Activated effector memory CD4-positive, alpha-beta T cell treated with Interleukin-2 at 50 U/mL for 16 hours (primary cell): ENCODE measurements at places on chromosomes 7 and 10.

DNA sequence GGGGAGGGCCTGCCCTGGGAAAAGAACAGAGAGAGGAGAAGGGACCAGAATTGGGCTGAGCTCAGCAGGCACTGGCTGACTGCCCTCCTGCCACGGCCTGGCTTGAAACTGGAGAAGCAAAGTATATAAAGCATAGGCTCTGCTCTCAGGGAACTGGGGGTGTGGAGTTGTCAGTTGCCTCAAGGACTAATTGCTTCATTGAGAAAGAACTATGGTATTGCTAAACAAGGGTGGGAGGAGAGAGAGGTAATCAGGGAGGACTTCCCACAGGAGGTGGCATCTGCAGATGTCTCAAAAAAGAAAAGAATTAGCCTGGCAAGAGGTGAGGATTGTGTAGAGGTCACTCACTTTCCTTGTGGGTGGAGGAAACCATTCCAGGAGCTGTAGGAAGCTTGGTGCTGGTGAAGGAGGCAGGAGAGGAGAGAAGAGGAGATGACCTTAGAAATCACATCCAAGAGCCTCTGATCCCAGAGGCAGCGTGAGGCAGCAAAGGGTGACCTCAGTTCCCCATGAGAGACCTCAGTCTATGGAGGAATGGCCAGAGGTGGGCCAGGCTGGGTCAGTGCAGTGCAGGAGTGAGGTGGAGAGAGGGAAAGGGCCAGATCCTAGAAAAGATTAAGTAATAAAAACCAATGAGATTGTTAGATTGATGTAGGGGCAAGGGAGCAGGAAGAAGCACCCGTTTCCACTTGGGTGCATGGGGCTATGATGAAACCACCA is 2.4 kb downstream of the PILRB start:
- DNase-seq: no peak

GRCh38 chr10:70167246-70167645 is 3.1 kb downstream of the SAR1A start:
- DNase-seq: no peak

DNA sequence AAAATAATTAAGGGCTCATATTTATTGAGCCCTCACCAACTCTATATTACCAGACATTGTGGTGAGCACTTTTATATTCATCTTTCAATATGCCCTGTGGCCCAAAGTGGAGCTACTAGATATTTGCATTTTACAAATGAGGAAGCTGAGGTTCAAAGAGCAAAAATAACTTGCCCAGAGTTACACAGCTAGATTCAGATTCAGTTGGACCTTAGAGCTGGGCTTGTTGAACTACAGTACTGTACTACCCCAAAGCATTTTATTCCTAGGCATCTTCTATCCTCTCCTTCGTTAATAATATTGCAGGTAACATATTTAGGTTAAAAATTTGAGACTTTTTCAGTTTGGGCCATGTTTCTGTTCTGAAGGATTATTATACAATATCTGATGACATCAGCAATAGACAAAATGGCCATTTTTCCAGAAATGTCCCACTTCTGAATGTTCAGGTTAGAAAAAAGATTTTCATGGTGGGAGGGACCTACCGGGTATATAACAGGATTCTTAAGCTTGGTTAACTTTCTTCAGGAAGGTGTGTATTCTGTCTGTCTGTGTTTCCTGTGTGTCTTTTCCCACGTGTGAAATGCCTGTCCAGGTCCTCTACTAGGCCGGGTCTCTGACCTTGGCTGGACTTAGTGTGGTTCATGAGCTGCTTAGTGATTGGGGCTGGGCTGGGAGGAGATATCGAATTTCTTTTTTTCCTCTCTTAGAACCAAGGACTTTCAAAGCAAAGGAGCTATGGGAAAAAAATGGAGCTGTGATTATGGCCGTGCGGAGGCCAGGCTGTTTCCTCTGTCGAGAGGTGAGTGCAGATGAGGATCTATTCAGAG is 13.6 kb downstream of the PRXL2A start:
- DNase-seq: no peak

DNA sequence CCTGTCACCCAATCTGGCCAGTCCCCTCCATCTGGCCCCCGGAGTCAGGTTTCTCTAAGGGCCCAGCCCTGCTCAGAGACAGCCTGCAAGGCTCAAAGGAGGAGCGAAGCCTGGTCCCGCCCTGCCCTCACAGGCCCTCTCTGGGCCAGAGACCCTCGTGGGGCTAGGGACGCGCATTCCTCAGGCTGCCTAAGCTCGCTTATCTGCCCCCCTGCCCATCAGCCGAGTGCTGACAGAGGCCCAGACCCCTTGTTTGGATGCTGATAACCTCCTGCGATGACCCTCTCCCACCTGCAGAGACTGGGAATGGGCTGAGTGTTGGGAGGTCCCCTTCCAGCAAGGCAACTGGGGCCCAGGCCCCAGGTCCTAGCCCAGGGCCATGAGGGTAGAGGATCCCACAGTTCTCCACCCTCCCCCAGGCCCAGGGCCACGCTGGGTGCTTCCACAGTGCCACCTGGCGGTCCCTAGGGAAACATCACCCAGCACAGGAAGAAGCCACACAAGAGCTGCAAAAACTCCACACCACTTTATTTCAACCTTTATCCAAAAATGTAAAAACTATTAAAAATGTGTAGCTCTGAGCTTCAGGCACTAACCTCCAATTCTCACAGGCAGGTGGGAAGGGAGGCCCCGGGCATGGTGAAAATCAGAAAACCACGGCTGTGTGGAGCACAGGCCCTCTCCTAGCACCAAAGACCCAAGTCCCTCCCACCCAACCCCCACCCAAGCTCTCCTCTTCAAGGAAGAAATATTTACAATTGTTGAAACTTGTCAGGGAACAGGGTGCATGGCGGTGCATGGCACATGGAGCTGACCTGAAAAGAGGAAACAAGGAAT is 2.2 kb downstream of the NPM3 start:
- DNase-seq: peak; percentile 56

DNA sequence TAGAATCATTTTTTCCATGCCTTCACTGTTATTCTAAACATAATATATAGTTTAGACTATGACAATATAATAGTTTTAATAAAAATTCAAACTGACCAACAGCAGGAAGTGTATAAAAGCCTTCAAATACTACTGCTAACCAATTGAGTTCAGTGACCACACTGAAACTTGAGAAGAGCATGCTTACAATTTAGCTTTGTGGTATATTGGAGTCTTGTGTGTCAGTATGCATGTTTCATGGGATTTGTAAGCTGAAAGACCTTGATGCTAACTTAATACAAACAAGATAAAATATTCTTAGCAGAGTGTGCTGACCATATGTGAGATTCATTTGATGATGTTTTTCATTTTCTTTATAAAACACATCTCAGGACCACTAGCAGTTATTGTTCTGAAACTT is 395.5 kb downstream of the SUGCT start:
- no peak for DNase-seq

DNA sequence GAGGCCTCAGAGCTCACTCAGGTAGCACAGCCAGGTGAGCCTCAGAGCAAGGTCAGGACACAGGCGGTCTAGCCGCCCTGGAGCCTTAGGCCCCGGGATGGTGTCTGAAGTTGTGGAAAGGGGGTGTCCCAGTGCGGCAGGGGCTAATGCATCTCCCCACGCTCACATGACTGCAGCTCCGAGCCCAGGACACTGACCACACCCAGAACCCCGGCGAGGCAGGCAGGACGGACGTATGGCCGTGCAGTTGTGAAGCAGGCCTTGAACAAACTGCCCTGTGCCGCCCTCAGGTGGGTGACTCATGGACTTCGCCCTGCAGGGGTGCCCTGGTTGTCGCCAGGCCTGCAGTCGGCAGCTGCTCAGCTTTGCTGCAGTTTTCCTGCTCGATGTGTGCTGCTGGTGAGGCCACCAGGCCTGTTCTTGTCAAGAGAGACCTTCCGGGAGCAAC is 5.0 kb upstream of the PRKAR1B start:
- DNase-seq: no peak

DNA sequence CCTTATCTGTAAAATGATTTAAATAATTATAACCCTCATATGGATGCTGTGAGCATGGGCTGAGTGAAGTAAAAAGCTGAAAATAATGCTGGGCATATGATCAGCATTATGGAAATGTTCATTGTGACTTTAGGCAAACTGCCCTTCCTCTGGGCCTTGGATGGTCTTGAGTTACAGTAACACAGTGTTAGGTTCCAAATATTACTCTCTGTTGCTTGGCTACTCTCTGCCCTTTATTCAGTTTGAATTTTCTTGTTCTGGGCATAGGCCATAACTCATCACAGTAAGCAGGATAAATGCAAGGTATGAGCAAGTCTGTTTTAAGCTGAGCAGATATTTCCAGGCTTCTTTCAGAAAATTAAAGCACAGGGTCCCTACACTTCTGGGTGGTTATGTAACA is 868.0 kb downstream of the KCNMA1 start:
- no peak for DNase-seq

- DNase-seq: no peak
Observed at GRCh38 chr10:11024596-11024995, 6.9 kb downstream of the CELF2 start.

DNA sequence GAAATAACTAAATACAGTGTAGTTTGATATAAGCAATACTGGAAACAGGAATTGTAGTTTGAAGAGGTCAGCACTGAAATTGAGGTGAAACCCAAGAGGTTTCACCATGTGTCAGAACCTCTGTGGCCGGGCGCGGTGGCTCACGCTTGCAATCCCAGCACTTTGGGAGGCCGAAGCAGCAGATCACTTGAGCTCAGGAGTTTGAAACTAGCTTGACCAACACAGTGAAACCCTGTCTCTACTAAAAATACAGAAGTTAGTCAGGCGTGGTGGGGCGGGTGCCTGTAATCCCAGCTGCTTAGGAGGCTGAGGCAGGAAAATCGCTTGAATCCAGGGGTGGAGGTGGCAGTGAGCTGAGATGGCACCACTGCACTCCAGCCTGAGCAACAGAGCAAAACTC is 13.7 kb downstream of the AHCYL2 start:
- no peak for DNase-seq
